Ureter (tissue), 1 donor: ENCODE measurements at places on chromosomes 6 and 20. TPM values are rescaled to one million over a fixed set of nuclear protein-coding genes. Genes with fewer than 3 reads are reported as not detected.

The RIN2 gene
- total RNA-seq = 70.4 TPM

The MBOAT1 gene
- total RNA-seq = 25.0 TPM

The PPIL4 gene
- 34.2 TPM for total RNA-seq

The VTA1 gene
- total RNA-seq = 42.3 TPM

The RGS19 gene
- total RNA-seq = 10.3 TPM

The MAP1LC3A gene
- 36.2 TPM for total RNA-seq

The ZKSCAN4 gene
- 6.2 TPM for total RNA-seq

The MYBL2 gene
- 0.60 TPM for total RNA-seq

The RAET1L gene
- total RNA-seq = not detected

The MUC21 gene
- not detected for total RNA-seq

The CLIC1 gene
- 276 TPM for total RNA-seq

The DPM1 gene
- total RNA-seq = 41.8 TPM

The TSBP1 gene
- total RNA-seq = not detected

The HECA gene
- total RNA-seq = 26.1 TPM

The SLC2A10 gene
- total RNA-seq = 25.9 TPM

The WFDC2 gene
- total RNA-seq = 244 TPM

The OR2H2 gene
- total RNA-seq = not detected

The ANGPT4 gene
- 0.99 TPM for total RNA-seq

The RBM24 gene
- 8.9 TPM for total RNA-seq

The CSNK2A1 gene
- total RNA-seq = 160 TPM

The OPN5 gene
- total RNA-seq = not detected

The SLC22A2 gene
- total RNA-seq = not detected

The NHSL1 gene
- total RNA-seq = 25.1 TPM

The DNMT3B gene
- total RNA-seq = 3.4 TPM

The EPHA7 gene
- total RNA-seq = 4.6 TPM

The MUCL3 gene
- not detected for total RNA-seq

The TCF19 gene
- total RNA-seq = 5.9 TPM

The ECT2L gene
- total RNA-seq = 0.18 TPM

The MDFI gene
- 36.7 TPM for total RNA-seq

The GSTA2 gene
- not detected for total RNA-seq

The PSMB8 gene
- total RNA-seq = 44.9 TPM

The GDAP1L1 gene
- total RNA-seq = not detected

The RIPPLY2 gene
- total RNA-seq = 0.86 TPM

The POM121L2 gene
- total RNA-seq = not detected

The MAK gene
- 0.16 TPM for total RNA-seq

The DDR1 gene
- 234 TPM for total RNA-seq

The SOBP gene
- 12.6 TPM for total RNA-seq

The PGC gene
- not detected for total RNA-seq

The SGK2 gene
- total RNA-seq = 29.8 TPM

The WFDC10B gene
- total RNA-seq = 1.9 TPM

The PABPC1L gene
- total RNA-seq = 79.4 TPM

The PNISR gene
- total RNA-seq = 133 TPM

The CHRNA4 gene
- total RNA-seq = not detected

The GSTA4 gene
- 12.2 TPM for total RNA-seq
